ENCODE measurements at places on chromosomes 1 and 21. TPM values are rescaled to one million over a fixed set of nuclear protein-coding genes. Genes with fewer than 3 reads are reported as not detected.

DNA sequence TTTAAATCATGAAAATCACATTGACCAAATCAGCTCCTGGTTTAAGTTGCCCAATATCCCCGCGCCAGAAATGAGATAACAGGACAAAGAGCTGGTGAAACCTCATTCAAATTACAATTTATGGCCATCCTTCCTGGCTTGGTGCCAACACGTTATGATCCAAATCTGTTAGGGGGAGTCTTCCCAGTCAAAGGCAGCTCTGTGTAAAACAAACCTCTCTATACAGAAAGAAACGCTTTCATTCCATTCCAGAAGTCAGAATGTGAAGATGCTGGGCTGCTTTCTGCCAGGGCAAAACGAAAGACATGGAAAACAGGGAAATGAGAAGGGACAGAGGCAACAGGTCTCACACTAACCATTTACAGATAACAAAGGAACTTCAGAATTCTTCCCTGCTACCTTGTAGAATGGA lies 53.5 kb upstream of the TIAM1 start:
- peak; percentile 62 for DNase-seq

The TXNIP gene
- total RNA-seq, result 1,054 TPM

The MATN1 gene
- total RNA-seq, result not detected

The TRPM2 gene
- 2.0 TPM for total RNA-seq

The SPRR3 gene
- not detected for total RNA-seq
